Cerebellar cortex (tissue), 1 donor: ENCODE measurements at places on chromosomes 3 and 15.

DNA sequence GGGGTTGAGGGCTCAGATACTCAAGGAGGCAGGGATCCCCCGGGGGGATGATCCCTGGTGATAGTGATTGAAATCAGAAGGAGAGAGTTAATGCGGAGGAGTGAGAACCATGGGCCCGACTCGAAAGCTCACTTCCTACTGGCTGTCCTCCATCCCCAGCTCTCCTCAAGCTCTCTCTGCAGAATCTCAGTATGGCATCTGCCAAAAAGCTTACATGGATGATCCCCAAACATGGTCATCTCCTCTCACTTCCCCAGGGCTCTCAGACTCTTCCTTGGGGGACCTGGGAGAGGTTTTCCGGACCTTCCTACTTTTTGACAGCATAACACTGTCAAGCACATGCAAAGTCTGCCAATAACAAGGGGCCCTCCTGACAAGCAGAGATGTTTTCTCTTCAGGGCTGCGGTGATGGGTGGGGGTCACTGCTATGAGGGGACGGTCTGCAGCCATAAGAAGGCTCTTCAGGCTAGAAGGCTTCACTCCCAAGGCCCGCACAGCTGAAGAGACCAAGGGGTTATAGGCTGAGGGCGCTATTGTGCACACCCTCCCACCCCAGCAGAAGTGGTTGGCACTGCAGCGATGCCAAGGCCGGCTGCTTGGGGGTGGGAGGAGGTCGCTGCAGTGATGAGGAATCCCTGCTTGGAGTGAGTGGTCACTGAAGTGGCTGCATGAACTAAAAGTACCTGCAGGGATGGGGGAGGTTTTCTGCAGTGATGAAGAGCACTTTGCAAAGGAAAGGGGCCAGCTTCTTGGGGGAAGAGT, 828 bp upstream of the VWA5B2 start:
- DNase-seq = peak; percentile 20

- no peak for DNase-seq
Measured at GRCh38 chr3:189298469-189299375, 127.0 kb downstream of the TPRG1 start.

- DNase-seq = no peak
Measured at GRCh38 chr15:86489981-86490380, 410.3 kb downstream of the AGBL1 start.

DNA sequence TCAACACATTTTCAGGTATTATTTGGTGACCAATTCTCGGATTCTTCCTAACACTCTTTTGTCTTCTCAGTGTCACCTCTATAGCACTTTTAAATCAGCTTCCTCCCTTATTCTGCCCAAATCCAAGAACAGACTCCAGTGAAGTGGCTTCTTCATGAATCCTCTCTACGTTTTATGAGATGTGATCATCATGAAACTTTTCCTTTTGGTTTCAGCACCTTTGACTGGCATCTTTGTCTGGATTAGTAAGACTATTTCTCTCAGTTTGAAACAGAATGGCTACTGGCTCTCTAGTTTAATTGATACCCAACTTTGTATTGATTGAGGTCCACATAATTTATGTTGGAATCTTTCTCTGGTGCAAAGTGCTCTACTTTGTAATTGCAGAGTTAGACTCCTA, 45.6 kb downstream of the CMC1 start:
- no peak for DNase-seq

GRCh38 chr15:68405378-68406250, 26.3 kb downstream of the ITGA11 start:
- no peak for DNase-seq

GRCh38 chr15:74519311-74519710, 21.7 kb upstream of the ARID3B start:
- no peak for DNase-seq

DNA sequence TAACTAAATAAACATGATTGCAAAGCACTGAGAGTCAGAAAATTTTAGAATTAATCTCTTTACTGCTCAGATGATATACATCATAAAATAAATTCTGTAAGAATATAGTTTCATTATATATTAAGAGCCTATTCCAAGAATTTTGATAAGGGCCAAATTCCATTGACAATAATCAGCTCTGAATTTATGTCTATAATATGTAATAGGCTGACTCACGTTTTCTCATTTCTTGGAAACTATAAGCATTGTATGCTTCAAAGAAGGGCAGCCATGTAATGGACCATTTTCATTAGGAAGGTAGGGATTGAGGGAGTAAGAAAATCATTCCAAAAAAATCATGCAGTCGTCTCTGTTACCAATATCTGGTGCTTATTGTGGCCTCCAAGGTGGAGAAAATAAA, 315.9 kb downstream of the ZIC4 start:
- no peak for DNase-seq

GRCh38 chr3:160447544-160447943, 2.0 kb downstream of the TRIM59 start:
- no peak for DNase-seq

- no peak for DNase-seq
Measured at GRCh38 chr15:94353488-94353820, 122.1 kb downstream of the MCTP2 start.

GRCh38 chr3:183099838-183100204, 525 bp upstream of the MCCC1 start:
- peak; percentile 3 for DNase-seq

GRCh38 chr3:50217681-50218080, 12.6 kb downstream of the SLC38A3 start:
- no peak for DNase-seq

- DNase-seq = no peak
Measured at GRCh38 chr15:55403531-55403930, 4.6 kb downstream of the CCPG1 start.
